ENCODE measurements at places on chromosomes 4 and X. TPM values are rescaled to one million over a fixed set of nuclear protein-coding genes. Genes with fewer than 3 reads are reported as not detected.
A peak's percentile ranks its signal among the peaks of the same experiment; 100 is the strongest.

Gene ADGRA3
- 58.9 TPM for total RNA-seq

Gene CSAG1
- total RNA-seq: not detected

Gene SPP1
- 36.1 TPM for total RNA-seq

Gene ASB11
- total RNA-seq: not detected

Gene F8A1
- not detected for total RNA-seq

Gene FGFBP2
- 3.8 TPM for total RNA-seq

- DNase-seq: no peak
Measured at GRCh38 chr4:33134366-33134765, 2414.2 kb downstream of the PCDH7 start.

DNA sequence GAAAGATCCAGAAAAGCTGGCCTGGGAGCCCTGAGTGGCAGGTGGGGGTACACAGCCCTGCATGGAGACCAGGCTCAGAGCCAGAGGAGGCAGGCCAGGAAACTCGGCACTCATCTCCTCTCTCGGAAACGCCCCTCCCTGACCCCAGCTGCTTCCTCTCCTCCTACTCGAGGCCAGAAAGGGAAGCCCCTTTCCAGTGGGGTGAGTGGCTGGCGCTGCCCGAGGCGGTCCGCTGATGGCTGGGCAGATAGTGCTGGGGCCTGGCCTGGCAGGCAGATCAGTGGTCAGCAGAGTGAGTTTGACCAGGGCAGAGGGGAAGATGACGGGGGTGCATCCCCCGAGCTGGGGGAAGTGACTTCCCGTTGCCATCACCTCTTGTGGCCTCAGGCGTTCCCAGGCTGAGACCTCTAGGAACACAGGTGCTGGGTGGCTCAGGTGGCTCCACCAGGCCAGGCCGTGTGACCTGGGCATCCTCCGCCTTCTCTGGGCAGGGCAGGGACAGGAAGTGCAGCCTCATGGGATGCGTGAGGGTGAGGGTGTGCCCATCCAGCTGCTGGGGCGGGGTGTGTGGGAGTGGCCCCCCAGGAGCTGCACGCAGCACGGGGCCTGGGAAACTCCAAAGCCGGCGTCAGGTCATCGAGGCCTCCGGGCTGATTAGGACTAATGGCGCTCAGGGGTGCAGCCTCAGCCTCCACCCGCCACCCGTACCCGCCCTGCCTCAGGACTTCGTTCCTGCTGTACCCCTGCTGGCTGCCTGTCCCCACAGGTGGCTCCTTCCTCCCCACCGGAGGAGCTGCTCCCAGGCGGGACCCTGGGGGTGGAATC, 5.7 kb downstream of the SH3BP2 start:
- DNase-seq: peak; percentile 83

DNA sequence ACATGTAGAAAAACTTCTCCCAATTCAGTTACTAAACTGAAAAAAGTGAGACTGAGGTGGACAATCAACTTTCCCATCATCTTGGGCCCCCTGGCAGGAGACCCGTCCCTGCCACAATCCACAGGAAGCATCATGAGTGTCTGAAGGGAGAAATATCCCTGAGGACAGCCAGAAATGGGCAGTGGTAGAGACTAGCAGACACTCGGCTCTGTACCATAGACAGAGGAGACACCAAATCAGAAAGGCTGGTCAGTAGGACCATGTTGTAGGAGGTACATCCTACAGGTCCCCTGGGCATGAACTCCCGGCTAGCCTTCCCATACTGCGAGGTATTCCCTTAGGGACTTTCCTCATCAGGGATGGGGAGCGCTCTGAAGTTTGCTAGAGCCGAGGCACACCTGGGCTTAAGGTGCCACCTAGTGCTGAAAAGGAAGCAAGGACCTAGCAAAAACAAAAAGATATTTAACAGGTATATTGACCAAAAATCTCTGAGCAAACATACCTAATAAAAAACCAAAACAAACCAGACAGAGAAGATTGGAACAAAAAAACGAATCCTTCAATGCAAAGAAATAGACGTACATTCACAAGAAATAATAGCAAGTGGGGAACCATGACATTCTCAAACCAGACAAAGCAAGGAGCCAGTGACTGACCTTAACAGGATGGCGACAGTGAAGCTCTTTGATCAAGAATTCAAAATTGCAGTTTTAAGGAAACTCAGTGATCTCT, 55.6 kb downstream of the HAUS3 start:
- DNase-seq: no peak

GRCh38 chrX:21476909-21477308, 102.7 kb downstream of the CNKSR2 start:
- DNase-seq: no peak

GRCh38 chr4:53039741-53040458, 177.8 kb downstream of the RASL11B start:
- no peak for DNase-seq

DNA sequence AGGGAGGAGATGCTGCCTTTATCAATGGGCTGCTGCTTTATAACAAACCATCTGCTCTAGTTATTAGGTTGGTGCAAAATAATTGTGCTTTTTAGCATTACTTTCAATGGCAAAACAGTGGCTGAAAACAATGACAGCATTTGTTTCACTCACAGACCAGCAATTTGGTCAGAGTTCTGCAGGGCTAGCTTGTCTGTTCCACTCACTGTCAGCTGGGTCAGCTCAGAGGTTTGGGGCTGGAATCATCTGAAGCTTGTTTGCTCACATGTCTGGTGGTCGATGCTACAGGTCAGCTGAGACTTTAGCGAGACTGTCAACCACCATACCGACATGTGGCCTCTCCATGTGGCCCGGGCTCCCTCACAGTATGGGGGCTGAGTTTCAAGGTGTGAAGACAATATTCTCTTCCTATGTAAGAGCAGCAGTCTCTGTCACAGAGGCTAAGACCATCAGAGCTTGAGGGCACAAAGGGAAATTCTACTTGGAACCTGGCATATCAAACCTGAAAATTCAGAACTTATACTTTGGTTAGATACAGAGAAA, 81.3 kb upstream of the LIMCH1 start:
- DNase-seq: no peak

- DNase-seq: no peak
Measured at GRCh38 chrX:111131572-111131971, 35.6 kb downstream of the PAK3 start.

- no peak for DNase-seq
Measured at GRCh38 chr4:187396106-187396505, 599.5 kb upstream of the ZFP42 start.

DNA sequence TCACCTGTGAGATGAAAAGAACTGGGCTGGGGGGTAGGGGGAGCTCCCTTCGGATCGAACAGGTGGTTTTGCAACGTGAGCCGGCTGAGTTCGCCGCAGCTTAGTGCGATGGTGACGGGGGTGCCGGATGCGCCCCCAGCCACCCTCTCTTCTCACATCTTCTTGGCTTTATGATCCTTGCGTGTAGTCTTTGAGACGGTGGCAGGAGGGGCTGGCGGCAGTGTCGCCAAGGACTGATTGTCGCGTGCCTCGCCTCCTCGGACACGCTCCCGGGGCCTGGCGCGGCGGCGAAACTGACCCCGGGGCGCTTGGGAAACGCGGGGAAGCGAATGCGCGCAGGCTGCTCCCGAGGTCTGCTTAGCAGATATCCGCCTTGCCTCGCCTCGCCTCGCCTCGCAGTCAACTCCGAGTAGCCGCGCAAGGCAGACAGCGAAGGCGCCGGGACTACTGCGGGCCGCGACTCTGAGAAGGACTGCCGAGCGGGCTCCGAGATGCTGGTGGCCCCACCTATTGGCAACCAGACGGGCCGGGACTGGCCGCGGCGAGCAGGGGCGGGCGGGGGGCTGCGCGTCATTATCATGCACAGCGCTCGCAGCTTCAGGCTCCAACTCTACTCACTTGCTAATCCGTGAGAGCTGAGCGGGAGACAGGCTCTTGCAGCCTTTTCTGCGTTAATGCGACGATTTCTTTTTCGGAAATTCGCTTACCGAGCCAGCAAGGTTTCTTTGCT, 1.5 kb downstream of the GRID2 start:
- no peak for DNase-seq

GRCh38 chrX:79364306-79364705, 2.8 kb downstream of the ITM2A start:
- no peak for DNase-seq

DNA sequence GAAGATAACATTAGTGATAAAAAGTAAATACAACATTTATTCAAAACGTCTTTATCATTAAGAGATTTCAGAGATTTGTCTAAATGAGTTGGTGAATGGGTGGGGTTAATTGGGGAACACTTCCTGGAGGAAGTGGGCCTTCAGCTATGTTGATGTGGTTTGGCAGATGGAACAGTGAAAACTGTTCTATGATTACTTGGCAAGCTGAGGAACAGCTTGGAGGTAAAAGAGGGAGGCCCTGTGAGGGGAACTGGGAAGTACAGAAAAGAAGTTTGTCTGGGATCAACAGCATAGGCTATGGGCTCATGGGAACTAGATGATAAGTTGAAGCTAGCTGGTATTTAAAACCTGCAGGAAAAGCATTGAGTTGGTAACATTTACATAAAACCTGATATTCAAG, 26.0 kb downstream of the OCRL start:
- DNase-seq: no peak

DNA sequence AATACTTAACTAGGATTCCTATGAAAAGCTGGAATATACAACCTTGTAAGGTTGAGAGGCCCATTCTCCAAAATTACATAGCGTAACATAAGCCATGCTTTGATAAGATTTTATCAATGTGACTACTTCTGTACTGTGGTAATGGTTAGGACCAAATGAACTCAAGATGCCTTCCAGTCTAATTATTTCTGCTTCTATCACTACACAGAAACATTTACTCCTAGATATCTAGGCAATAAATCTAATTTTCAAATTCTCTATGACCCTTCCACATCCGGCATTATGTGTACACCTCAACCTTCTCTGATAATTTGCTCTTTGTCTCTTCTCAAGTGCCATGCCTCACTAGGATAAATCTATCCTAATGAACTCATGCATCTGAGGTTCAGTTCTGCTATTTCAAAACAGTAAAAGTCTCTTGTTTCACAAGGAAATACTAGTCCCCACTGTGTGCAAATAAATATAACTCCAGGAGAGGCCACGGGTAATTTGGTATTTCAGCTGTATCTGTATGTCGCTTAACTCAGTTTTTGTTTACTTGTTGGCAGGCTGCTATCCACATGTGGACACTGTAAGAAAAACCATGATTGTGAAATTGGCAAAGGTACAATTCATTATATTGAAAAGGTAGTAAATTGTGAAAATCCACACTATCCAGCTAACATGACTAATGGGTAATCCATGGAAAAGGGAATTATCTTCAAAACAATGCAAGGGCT, 93.3 kb downstream of the PRDM5 start:
- no peak for DNase-seq

DNA sequence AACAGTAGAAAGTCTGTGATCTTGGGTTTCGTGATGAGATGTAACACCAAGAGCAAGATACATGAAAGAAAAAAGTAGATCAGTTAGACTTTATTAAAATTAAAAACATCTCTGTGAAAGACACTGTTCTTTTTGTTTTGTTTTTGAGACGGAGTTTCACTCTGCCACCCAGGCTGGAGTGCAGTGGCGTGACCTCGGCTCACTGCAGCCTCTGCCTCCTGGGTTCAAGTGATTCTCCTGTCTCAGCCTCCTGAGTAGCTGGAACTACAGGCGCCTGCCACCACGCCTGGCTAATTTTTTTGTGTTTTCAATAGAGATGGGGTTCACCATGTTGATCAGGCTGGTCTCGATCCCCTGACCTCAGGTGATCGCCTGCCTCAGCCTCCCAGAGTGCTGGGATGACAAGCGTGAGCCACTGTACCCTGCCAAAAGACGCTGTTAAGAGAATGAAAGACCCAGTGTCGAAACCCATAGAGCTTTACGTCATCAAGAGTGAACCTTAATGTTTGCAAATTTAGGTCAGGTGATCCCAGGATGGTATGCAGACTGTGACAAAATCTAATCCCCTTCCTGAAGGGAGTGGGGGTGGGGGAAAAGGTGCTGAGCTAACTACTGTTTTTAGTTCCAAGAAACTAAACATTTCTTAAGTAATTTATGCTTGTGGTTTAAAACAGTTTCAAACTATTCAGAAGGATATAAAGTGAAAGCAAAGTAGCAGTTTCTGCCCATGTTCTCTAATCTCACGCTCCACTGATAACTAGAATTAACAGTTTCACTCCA, 8.0 kb downstream of the OFD1 start:
- no peak for DNase-seq

All from sigmoid colon (tissue), 7 donors.